Activated naive CD8-positive, alpha-beta T cell treated with anti-CD3 and anti-CD28 coated beads, Interleukin-2, amount 10 ng/mL, durations not matched to agents 7 days and 5 days (primary cell): ENCODE measurements at places on chromosomes 16 and 17. TPM values are rescaled to one million over a fixed set of nuclear protein-coding genes. Genes with fewer than 3 reads are reported as not detected.

KCNJ12 gene
- total RNA-seq, result not detected

- no peak for DNase-seq
Observed at GRCh38 chr16:7227229-7227721, 105.4 kb upstream of the RBFOX1 start.

GRCh38 chr17:41012326-41013120, 3.6 kb upstream of the KRTAP3-1 start:
- DNase-seq, result no peak

DNA sequence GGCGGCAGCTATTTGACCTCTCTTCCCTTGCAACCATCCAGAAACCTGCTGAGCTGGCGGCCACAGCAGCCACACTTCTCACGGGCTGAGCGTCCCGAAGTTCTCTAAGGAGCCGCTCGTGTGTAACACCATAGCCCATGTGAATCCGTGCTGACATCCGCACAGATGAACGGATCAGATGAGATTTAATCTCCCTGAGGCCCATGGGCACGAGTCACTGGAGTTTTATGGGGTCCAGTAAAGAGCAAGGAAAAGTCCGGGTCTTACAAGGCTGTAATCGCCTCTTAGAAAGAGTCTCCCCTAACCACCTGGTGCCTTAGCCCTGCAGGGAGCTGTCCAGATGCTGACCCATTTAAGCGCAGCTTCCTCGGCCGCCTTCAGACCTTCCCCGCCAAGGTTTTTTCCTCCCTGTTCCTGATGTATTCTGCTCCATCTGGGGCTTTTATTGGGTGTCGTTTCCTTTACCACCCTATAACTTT, 5.5 kb upstream of the CACNG5 start:
- no peak for DNase-seq

GRCh38 chr17:80099291-80100034, 1.9 kb upstream of the GAA start:
- no peak for DNase-seq

DNA sequence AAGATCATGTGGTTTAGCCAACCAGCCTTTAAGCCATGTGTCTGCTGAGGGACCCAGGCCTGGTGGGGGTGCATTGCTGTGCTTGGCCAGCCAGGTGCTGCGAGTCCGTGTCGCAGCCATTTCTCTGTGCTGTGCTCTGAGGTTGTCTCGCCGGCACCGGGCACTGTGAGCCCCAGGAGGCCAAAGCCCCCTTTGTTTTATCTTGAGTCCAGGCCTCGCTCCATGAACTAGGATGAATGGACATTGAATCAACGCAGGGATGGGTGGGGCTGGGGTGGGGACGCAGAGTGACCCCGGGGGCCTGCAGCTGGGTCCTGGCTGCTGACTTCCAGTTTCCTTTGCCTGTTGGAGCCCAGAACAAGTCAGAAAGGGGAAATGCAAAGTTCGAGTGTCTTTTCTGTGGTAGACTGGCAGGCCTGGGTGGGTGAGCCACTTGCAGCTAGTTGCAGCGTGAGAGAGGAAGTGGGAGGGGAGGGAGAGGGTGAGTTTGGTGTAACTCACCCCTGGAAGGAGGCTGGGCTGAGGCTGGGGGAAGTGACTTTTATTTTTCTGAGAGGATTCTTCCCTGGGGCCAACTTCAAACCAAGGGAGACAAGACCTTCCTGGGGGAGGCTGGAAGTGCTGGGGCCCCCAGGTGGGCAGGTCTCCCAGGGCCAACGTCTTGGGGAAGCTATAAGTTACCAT, 324.7 kb downstream of the SEC14L1 start:
- peak; percentile 69 for DNase-seq

GRCh38 chr16:6374821-6375220, 957.8 kb upstream of the RBFOX1 start:
- DNase-seq, result no peak

GRCh38 chr17:47879028-47879585, 16.9 kb upstream of the SP2 start:
- no peak for DNase-seq

- DNase-seq, result no peak
Observed at GRCh38 chr17:78641243-78641642, 64.0 kb upstream of the DNAH17 start.

DNA sequence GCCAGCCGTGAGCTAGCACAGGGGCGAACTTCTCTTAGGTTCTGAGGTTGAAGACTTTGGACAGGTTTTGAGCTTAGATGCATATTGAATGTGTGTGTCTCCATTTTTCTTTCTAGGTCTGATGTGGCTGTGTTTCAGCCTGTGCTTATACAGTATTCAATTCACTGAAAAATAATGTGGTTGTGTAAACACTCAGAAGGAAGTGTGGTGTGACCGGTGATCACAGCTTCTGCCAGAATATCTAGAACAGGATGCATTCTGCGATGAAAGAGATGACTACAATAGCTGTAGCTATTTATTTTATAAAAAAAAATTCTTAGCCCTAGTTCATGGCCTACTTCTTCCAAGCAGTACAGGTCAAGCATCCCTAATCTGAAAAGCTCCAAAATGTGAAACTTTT, 64.4 kb downstream of the MAP2K6 start:
- no peak for DNase-seq

- peak; percentile 18 for DNase-seq
Observed at GRCh38 chr17:80372922-80373570, 41.9 kb upstream of the ENDOV start.

HAGHL gene
- 25.8 TPM for total RNA-seq

DNA sequence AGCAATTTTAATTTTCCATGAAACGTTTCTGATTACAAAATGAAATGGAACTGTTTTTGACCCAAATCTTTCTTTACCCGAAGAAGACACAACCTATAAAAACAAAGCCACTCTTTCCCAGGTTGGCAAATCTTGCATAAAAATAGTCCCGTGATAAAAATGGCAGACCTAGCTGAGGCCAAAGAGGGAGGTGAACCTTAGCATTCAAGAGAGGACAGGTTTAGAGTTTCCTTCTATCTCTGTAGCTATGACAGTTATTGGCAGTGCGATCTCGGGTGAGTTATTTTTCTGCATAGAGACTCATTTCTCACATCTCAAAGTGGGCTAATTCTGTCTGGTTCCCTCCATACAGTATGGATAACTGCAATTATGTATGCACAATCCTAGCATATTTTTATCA, 241.4 kb downstream of the MAP2K6 start:
- DNase-seq, result no peak

TBC1D28 gene
- not detected for total RNA-seq

GRCh38 chr17:7419819-7420610, at the start of gene SPEM1:
Gene SPEM1, plus strand, starts transcription at chr17:7420324. Its CDS starts 61 bp downstream, at chr17:7420385.
- DNase-seq, result no peak

KRT27 gene
- not detected for total RNA-seq

RTN4RL1 gene
- total RNA-seq, result 0.45 TPM

RAB37 gene
- total RNA-seq, result 27.5 TPM

DNA sequence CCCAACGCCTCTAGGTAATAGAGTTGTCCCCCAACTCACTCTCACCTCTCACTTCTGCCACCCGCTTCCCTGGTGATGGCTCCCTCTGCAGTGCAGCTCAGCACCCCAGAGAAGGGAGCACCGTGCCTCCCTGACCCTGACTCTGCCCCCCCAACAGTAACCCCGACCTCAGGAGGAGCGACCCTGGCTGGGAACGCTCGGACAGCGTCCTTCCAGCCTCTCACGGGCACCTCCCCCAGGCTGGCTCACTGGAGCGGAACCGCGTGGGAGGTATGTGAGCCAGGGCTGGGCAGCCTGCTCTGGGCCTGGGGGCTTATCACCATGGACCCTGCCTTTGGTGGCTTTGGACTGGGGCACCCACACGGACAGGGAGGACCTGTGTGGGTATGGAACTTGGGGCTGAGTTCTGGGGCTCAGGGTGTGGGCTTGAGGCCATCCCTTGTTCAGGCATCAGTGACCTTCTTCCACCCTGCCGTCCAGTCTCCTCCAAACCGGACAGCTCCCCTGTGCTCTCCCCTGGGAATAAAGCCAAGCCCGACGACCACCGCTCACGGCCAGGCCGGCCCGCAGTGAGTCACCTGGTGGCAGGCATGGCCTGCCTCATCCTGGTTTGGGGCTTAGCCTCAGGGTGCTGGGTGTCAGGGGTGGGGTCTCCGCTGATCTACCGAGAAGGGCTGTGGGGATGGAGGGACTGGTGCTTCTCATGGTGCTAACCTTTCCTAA, 6.7 kb upstream of the C17orf107 start:
- no peak for DNase-seq

GRCh38 chr17:43393944-43394482, 4.8 kb upstream of the ARL4D start:
- DNase-seq, result peak; percentile 77

GPR139 gene
- total RNA-seq, result not detected

DNA sequence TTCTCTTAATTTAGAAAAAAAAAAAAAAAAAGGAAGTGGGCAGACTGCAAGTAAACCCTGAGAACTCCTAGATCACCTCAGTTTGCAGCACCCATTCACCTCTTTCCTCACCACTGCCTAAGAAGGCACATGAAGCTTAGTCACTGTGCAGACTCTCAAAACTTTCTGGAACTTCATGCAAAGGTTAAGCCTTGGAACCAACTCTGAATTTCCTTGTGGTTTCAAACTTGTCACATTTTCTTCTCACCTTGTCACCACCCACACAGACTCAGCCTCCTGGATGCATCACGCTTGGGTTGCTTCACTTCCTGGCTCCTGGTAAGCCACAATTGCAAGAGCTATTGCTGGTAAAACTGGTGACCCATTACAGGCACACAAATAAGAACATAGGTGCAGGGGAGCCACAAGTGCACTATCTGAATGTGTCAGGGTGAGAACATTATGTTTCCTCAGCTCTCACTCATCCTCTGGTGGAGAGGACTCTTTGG, 15.0 kb upstream of the CPD start:
- DNase-seq, result peak; percentile 61

GRCh38 chr16:57251352-57251751, 6.3 kb downstream of the ARL2BP start:
- no peak for DNase-seq

RHBDL3 gene
- total RNA-seq, result 0.88 TPM

DNA sequence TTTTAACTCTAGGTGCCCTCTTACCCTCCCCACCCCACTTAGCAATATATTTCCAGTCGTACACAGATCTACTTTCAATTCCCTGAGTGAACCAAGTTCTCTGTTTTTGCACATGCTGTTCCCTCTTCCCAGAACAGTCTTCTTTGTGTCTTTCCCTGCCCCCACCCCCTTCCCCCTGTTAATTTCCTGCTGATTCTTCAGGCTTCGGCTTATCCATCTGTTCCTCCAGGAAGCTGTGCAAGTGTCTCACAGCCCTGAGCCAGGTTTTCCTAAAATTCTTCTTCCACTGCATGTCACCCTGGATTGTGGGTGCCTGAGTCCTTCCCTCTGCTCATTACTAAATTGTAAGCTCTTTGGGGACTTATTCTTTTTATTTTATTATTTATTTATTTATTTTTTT, 12.4 kb upstream of the SPOP start:
- no peak for DNase-seq

DNA sequence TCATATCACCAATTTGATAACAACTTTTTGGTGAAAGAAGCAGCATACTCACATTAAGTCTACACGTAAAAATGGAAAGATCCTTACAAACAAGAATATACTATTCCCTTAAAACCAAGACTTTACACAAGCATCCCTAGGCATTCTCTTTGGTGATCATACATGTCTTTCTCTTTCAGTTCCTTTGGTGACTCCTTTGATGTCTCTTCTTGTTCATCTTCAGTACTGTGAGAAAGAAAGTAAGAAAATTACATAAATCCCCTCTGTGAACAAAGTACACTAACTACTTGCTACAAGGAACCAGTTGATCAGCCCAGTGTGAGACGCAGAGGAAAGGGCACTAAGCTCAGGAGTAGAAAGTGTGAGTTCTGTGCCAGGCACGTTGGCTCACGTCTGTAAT, 59.6 kb upstream of the MTMR4 start:
- DNase-seq, result no peak

NPB gene
- 1.0 TPM for total RNA-seq

GRCh38 chr16:83669456-83669855, 138.3 kb upstream of the HSBP1 start:
- DNase-seq, result no peak

FAM234A gene
- total RNA-seq, result 21.0 TPM

GINS2 gene
- total RNA-seq, result 34.2 TPM

DNA sequence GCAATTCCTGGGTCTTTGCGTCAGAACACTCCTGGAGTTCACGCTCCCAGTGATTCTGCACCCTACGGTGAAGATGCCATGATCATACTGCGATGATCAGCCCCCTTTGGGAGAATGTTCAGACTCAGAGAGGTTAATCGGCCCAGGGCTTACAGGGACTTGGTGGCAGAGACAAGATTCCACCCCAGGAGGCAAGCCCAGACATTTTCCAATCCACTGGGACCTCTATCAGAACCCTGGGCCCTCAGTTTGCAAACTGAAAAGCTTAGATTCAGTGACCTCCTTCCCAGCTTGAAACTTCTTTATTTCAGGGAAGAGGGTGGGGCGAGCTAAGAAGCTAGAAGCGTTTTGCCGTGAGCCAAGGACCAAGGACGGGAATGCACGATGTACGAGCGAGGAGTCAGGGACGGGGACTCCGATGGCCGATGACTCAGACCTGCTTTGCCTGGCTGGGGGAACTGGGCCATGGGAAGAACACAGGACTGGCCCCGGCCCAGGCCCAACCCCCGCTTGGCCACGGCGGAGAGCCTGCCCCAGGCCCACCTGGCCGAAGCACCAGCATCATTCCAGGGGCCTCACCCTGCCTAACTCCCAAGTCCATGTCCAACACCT, 34.7 kb downstream of the SOCS3 start:
- no peak for DNase-seq

DNA sequence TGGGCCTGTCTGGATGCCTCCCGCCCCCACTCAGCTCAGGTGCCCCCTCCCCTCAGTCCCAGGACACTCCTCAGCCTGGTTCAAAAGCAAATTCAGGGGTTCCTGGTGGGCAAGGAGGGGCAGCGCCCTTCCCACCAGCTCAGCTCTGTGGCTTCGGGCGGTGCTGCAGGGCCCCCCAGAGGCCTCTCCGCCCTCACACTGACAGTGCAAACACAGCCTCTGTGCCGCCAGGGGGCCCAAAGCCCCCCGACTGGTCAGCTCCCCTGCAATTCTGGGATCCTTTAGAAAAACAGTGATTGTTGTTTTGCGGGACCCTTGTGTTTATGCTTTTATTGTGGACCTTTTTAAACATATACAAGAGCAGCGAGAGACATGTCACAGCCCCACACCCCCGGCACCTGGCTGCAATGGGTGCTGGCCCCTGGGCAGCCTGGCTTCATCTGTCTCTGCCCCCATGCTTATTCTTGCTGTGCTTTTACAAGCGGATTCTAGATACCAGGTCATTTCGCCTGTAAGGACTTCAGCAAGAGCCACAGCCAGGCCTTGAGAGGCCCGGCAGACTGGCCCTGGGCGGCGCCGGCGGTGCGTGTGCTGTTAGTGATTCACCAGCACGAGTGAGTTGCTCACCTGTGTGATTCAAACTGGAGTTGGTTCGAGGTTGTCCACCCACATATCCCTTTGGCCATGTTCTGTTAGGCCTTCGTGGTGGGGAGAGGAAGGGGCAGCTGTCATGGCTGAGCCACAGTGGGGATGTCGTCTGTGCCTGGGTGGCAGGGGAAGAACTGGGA, 21.2 kb downstream of the ZNF469 start:
- no peak for DNase-seq
